AG20443 (cell line): ENCODE measurements at places on chromosomes 6 and 20.

DNA sequence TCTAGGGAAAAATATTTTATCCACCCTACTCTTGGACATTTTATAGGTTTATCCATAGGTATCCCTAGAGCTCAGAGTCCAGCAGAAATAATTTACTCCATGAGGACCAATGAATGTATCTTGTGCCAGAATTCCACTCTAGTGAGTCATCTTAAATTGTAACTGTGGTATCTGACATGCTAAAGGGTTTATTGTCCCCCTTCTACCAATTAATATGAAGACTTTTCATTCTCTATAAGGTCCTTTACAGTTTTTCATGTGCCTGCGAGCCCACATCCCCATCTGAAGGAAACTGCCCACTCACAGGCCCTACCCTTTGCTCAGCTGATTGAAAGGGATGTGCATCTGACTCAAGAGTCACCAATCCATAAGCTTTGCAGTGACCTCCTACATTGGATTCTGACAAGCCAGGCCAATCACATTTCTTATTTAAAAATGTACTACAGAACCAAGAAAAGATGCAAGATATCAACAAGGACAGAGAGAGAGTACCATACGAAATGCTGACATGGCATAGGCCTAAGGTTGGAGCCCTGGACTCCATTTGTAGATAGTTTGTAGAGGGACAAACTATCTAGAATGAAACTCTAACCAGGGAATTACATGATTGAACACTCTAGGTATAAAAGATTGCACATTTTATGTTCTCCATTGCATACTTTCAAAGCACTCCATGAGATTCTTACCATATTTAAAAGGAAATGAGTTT, 93.4 kb upstream of the DEFB112 start:
- no peak for DNase-seq

DNA sequence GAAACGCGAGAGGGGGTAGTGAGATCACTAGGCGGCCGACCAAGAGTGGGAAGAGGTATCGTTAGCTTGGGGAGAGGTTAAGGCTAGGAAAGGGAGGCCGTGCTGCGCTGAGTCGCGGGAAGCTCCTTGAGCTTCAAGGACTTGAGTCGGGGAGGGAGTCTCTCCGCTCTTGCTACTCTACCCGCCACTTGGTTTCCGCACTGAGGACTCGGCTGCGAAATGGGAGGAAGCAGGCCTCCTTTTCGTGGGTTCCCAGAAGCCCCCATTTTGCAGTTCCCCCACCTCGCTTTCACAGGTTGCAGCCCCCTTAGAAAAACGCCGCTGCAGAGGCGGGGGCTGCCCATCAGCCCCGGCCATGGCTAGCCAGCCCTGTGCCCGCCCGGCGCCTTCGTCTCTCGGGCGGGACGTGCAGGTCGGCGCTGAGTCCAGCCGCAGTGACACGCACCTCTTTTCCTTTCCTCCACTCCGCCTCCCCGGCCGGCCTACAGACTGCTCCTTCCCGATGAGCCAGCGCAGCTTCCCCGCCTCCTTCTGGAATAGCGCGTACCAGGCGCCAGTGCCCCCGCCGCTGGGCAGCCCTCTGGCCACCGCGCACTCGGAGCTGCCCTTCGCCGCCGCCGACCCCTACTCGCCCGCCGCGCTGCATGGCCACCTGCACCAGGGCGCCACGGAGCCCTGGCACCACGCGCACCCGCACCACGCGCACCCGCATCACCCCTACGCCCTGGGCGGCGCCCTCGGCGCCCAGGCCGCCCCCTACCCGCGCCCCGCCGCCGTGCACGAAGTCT, 4.9 kb downstream of the VGLL2 start:
- peak; percentile 48 for DNase-seq

DNA sequence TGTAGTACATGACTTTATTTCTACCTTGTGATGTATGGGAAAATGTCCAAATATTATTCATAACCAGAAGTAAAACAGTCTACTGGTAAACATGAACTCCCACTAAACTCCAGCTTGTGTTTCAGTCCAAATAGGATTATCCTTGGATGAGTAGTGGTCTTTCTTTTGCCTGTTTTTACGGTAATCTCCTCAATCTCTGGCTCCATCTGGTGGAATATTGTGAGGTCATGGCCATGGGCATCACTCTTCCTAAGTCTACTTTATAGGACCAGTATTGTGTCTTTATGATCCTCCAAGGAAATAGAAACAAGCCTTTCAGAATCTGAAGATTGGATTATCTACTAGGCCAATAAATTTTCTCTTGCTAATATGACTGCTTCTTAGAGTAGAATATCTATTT, 505.0 kb downstream of the BMP2 start:
- DNase-seq = no peak

DNA sequence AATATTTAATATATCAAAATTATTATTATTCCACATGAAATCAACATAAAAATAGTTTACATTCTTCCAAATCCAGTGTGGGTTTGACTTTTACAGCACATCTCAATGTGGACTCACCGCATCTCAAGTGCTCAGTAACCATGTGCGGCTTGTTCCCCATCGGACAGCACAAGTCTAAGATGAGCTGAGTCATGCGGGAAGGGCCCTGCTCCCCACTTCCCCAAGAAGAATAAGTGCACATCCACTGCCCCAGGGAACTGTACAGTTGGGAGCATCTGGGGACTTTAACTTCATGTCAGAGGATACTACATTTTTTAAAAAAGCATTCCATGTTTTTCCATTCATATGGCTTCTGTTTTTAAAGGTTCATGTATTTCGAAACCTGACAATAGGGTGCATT, 325.6 kb downstream of the BTBD3 start:
- DNase-seq = no peak

DNA sequence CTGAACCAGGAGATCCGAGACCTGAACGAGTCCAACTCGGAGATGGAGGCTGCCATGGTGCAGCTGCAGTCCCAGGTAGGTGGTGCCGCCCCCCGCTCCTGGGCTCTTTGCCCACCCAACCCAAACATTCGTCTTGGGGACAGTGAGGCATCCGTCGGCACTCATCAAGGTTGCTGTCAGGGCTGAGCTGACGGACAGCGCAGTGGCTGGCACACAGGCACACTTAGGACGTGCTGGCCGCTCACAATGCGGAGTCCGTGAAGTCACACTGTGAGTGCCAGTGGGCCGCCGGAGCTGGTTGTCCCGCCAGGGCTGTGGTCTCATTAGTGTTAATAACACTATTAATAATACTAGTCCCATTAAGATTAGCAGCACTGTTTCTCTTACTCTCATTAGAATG, 18.2 kb upstream of the PCMTD2 start:
- DNase-seq = no peak

DNA sequence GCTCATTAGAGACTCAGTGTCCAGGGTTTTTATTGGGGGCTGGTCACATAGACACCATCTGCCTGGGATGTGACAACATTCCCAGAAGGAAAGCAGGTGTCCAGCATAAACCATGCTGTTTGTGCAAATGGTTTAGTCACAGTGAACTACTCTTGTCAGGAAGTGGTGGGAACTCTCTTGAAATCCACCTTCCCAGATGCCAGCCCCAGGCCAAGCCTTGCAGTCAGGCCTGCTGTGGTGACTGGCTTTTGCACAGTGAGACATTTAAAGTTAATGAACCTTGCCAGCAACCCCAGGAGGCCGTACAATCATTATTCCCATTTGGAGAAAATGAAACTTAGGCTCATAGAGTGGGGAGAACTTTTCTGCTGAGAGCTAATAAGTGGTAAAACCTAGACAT, 242.5 kb upstream of the KCNG1 start:
- DNase-seq = no peak

DNA sequence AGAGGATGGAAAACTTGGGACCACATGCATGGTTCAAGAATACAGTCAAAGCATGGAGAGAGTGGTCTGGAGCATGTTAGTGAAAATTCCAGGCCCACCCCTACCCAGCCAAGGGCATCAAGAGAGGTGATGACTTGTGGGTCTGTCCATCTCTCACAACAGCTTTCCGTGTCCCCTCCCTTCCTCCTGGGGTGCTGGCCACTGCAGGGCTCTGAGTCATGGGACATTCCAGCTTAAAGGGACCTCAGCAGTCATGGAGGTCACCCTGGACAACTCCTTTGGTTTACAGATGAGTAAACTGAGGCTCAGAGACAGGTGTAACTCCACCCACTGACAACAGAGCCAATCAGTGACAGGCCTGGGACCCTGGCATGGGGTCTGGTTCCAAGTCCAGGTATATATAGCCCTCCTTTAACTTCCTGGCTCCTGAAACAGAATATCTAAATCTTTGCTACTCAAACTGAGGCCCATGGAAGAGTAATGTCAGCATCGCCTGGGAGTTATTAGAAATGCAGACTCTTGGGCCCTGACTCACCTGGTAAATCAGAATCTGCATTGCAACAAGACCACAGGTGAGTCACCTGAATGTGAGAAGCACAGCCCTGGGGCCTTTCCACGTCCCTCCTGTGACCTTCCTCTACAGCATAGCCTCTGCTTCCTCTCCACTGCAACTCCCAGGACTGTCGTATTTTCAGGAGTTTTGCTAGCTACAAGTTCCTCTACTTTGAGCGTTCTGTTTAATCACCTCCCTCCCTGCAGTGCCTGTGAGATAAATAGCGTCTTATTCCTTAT, 170.2 kb downstream of the ZDHHC14 start:
- peak; percentile 42 for DNase-seq

- DNase-seq = no peak
Measured at GRCh38 chr6:1697688-1698351, 88.1 kb downstream of the FOXC1 start.

- no peak for DNase-seq
Measured at GRCh38 chr6:75842191-75842590, 93.2 kb downstream of the MYO6 start.

DNA sequence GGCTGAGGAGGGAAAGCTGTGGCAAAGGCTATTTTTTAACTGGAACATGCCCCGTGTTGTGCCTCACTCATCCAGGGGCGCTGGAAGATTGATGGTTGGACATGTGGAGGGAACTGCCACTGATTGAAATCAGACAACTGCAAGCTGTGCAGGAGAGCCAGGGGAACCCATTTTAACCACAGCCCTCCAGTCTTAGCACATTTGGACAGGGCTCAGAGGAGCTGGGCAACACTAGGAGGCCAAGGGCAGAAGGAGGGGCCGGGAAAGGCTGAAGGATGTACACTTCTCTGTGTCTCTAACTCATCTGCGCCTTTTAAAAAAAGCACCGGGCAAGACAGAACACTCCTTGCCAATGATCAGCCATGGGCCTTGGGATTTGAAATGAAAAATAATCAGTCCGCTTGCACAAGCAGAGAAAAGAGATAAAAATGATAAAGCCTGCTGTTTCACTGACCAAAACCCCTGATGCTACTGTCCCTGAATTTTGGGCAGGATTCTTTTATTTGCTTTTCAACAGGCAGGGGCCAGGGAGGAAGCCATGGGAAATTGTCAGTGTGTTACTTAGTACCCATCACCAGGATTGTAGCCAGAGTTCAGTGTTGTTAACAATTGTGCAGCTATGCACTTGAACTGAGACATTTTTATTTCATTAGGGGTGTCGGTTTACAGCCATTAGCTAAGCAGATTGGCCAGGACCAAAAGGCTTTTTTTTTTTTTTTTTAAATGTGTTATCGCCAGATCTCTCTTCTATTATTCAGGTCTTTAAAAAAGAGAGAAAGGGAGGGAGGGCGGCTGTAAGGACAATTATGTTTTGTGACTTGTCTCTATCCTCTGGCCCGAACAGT, 109.3 kb upstream of the EYA4 start:
- DNase-seq = no peak

DNA sequence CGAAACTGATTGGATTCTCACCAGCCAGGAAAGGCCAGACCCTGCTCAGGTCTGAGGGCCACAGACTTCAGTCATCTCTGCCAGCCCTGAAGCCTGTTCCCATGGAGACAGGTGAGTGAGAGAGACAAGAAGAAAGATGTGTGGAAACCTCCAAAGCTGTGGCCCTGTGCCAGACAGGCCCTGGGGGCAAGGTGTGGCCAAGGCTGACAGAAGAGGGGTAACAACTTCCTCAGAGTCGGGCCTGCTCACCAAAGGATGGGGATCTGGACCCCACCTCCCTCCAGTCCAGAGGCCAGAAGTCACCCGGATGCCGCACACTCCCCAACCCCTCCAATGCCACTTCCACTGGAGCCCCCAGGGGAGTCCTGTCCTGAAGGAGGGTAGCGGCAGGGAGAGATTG, 73.6 kb downstream of the MDGA1 start:
- no peak for DNase-seq

DNA sequence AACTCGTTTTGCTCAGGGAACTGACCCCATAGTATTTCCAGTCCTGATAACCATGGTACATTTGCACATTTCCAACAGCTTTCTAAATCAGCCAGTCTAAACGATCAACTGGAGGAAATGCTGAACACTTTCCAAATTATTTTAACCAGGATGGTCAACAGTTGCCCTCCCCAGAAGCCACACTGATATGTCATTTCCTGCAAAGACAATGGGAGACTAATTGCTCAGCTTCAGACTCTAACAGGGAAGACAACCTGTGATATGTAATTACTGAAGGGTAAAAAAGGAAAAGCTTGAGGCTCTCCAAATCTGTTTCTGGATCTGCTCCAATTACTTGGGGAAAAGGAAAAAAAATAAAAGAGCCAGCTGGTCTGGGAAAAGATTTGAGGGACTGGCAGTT, 88.8 kb downstream of the FYN start:
- no peak for DNase-seq

- no peak for DNase-seq
Measured at GRCh38 chr20:19652591-19653026, 105.4 kb upstream of the RIN2 start.

DNA sequence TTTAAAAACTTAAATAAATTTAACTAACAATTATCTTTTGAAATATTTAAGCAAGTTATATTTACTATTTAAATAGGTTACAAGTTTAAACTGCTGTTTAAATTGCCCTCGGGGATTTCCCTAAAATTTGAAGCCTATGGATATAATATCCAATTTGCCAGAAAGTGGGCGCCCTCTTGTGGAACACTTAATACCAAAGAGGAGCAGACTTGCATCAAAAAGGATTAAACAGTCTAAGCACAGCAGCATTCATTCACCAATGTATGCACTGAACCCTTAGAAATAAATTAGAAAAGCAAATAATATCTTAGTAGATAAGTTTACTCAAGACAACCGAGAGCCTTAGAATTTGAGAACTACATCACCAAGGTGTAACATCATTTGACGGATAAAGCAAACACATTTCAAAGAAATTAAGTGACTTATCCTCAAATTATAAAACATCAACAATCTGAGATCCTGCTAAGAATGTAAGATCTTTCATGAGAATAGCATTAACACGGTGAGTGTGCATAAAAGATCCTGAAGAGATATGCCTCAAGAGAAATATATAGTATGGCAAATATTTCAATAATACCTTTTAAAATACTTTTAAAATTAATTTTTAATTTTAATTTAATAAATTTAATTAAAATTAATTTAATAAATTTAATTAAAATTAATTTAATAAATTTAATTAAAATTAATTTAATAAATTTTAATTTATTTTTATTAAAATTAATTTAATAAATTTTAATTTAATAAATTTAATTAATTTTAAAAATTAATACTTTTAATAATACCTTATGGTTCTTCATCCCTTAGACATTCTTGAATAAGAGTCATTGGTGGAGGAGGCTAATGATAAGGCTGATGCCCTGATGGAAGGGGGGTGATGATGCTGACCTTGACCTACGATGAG, 11.5 kb upstream of the MEP1A start:
- peak; percentile 37 for DNase-seq
